ENCODE measurements at places on chromosomes 11 and 22.

DNA sequence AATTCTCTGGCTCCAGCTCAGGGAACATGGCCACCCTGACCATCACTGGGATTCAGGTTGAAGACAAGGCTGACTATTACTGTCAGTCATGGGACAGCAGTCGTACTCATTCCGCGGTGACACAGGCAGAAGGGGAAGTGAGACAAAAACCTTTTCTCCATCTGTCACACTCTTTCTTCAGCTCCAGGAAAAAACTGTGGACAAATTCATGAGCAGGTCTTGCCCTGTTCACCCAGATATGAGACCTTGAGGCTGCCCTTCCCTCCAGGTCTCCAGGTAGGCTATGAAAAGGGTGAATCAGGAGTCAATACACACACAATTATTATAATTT lies 39.4 kb upstream of the GGTLC2 start:
- peak; percentile 7 for DNase-seq

- no peak for DNase-seq
Observed at GRCh38 chr22:50308597-50308935, 1.1 kb upstream of the PLXNB2 start.

DNA sequence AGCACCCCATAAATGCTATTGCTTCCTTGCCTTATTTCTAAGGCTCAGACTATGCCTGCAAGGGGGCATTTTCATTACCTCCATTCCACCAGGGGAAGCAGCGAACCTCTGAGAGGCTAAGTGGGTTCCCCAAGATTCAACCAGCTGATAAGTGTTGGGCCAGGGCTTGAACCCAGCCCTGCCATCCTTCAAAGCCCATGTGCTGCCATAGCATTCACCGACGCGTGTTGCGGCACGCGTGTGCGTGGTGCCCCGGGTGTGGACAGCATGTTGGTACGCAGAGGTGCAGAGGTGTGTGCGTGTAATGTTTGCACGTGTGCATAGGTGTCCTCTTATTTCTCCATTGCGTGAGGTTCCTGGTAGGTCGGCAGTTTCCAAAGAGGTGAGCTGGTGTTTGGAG lies 66.0 kb upstream of the PPARA start:
- no peak for DNase-seq

DNA sequence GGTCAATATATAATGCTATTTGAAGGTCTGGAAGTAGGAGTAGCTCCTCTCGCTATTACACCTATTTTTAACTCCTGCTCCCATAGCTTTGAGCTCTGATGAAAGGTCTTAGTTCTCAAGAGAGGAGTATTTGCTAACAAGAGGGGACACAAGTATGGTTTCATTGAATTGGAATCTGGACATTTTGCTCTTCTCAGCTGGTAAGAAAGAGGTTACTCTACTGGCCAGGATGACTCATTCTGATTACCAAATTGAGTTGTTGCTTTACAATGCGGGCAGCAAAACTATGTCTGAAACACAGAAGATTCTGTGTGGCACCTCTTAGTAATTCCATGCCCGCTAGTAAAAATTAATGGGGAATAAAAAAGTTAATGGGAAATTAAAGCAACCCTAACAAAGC lies 63.6 kb upstream of the EP300 start:
- peak; percentile 18 for DNase-seq

GRCh38 chr11:94768602-94769541 lies 716 bp downstream of the AMOTL1 start:
- no peak for DNase-seq

DNA sequence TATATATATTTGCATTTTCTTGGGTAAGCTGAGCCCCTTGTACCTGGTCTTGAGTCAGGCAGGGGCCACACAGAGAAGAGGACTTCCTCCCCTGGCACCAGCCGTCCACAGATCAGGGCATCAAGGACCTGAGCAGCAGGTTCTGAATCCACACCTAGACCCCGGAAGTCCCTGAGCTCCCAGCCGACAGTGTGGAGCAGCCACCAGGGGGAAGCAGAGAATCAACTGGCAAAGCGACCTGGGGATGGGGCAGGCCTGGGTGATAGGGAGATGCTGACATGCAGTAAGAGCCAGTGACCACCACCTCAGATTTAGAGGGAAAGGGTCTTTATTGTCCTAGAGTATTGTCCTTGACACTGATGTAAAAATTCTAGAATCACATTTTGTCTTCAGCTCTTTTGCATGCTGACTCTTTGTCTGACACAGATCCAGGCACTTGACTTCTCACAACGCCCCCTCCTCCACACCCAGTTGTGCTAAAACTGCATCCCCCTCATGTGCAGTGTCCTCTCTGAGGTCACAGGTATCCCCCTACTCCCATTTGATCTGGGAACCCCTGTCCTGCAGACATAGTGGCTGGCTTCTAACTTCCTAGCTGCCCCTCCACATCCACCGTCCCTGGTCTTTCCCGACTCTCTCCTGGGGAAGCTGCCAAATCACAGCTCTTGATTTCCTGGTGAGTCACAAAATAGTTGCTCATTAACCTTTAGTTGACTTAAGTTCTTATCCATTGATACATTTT lies 109.3 kb downstream of the GGTLC2 start:
- DNase-seq, result peak; percentile 64

DNA sequence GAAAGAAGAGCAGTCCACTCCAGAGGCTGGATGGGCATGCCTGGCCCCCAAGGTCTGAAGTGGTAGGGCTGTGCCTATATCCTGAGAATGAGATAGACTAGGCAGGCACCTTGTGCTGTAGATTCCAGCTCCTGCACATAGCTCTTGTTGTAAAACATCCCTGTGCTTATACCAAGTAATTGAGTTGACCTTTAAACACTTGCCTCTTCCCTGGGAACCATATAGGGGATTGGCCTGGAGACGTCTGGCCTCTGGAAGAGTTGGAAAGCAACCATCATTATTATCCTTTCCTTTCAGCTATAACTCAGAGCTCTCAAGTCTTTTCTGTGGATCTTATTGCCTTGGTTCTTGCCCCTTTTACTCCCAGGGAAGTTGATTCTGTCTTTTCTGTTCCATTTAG lies 15.1 kb downstream of the LIMK2 start:
- no peak for DNase-seq

DNA sequence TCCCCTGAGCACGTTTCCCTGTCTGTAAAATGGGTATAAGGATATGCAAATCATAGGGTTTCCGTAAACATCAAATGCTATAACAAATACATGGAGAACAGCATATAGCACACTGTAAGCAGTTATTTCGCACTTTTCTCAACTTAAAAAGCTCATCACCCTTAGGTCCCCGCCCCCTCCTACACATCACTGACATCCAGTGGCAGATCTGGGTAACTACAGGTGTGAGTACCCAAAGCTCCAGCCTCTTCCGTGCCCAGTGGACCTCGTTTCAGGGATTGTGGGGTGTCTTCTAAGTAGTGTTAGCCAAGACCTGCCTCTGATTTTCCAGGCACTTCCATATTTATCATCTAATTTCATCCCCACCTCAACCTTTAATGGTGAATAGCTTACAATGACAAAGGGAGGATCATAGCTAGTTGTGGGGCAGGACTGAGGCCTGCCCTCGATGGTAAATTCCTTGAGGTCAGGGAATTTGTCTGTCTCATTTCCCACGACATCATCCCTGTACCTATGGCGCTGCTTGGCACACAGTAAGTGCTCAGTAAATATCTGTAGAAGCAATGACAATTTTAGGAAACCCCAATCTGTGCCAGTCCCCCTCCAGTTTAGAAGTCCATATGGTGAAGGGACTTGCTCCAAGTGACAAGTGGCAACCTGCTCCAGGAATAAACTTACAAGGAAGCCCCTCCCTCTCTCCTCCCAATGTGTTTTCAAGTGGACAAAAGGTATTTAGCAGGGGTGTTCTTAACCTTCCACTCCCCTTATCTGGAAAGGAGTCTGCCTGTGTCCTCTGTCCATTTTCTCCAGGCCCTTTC lies 340.5 kb downstream of the TENM4 start:
- DNase-seq, result peak; percentile 54

DNA sequence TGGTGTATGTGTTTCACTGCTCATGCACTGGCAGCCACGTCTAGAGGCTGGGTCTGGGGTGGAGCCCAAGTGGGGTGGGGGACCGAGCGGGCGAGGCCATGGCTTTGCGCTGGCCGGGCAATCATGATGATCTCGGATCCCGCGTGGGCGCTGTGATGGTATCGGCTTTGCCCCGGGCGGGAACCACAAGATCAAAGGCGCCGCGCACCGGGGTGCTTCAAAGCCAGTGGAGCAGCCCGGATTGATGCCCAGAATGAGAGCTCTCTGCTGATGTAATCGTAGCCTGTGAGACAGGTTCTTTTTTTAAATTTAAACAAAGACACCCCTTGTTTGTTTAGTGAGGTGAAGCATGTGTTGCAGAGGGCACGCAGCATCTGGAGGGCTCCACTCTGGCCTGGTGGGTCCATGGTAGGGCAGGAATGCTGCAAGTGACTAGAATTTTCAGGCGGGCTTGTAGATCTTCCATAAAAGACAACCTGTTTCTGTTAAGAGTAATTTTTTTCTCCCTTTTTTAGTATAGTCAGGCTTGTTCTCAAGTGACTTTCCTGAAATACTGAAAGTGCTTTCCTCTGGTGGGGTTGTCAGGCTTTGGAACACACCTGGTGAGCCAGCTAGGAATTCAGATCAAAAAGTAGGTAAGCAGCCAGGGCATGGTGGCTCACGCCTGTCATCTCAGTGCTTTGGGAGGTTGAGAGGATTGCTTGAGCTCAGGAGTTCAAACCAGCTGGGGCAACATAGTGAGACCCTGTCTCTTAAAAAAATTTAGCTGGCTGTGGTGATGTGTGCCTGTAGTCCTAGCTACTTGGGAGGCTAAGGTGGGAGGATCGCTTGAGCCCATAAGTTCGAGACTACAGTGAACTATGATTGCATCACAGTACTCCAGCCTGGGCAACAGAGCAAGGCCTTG lies 40.7 kb downstream of the ZNRF3 start:
- no peak for DNase-seq

GRCh38 chr22:44685384-44686056 lies 16.5 kb upstream of the PRR5 start:
- peak; percentile 85 for DNase-seq

- DNase-seq, result no peak
Observed at GRCh38 chr22:41332217-41332939, 31.1 kb downstream of the ZC3H7B start.

GRCh38 chr11:127898422-127899365 lies 688.7 kb downstream of the ETS1 start:
- no peak for DNase-seq

- DNase-seq, result no peak
Observed at GRCh38 chr11:76298255-76298654, 82.7 kb downstream of the THAP12 start.

DNA sequence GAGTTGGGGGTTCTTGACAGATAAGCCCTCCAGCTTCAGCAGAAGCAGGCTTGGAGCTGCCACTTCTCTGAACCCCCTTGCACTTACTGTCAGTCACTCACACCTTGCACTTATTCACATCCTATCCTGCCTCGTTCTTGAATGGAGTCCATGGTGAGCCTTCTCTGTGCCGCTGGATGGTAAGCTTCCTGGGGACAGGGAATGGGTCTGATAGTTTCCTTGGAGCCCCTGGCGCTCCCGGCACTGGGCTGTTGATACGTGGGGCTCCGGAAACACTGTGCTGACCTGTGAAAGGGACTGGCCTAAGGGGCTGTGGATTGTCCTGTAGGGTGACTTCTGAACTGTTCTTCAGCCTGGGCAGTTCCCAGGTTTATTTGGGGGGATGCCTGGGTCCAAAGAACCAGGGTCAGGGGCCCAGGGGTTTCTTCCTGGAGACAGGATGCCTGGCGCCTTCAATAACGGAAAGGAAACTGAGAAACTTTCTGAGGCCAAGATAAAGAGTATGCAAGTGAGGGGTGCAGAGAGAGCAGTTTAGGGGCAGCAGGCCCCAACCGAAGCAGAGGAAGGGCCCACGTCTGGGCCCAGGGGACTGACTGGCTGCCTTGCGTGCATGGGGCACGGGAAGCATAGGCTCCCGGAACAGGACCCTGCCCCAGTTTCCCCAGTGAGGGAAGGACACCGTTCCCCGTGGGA lies 709 bp upstream of the ST3GAL4 start:
- peak; percentile 50 for DNase-seq

DNA sequence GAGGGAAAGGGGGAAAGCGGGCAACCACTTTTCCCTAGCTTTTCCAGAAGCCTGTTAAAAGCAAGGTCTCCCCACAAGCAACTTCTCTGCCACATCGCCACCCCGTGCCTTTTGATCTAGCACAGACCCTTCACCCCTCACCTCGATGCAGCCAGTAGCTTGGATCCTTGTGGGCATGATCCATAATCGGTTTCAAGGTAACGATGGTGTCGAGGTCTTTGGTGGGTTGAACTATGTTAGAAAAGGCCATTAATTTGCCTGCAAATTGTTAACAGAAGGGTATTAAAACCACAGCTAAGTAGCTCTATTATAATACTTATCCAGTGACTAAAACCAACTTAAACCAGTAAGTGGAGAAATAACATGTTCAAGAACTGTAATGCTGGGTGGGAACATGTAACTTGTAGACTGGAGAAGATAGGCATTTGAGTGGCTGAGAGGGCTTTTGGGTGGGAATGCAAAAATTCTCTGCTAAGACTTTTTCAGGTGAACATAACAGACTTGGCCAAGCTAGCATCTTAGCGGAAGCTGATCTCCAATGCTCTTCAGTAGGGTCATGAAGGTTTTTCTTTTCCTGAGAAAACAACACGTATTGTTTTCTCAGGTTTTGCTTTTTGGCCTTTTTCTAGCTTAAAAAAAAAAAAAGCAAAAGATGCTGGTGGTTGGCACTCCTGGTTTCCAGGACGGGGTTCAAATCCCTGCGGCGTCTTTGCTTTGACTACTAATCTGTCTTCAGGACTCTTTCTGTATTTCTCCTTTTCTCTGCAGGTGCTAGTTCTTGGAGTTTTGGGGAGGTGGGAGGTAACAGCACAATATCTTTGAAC lies 6.8 kb downstream of the MALAT1 start:
- peak; percentile 68 for DNase-seq

GRCh38 chr22:34055525-34056200 lies 135.4 kb upstream of the LARGE1 start:
- DNase-seq, result peak; percentile 63

GRCh38 chr22:30308518-30309230 lies 18.1 kb downstream of the TBC1D10A start:
- DNase-seq, result peak; percentile 88

DNA sequence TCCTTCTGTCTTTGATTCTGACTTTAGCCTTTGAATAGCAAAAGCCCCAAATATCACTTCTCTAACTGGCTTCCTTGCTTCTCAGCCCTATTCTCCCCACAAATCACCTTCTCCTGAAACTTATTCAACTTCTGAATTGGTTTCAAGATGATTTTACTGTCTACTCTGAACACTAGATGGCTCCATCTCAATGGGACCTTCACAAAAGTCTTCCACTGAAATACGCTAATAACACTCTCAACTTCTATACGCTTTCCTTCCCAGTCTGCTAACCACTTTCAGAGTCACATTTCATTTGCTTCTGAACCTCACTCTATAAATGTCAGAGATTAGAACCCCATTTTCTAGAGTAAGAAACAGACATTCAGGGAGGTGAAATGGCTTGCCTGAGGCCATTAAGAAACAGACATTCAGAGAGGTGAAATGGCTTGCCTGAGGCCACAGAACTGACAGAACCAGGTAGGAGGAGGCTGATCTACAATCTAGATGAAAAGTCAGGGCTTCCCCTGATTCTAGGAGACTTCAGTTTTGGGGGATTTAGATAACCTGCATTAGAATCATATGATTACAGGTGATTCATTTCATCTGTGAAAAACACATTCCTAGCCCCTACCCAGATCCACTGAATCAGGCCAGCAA lies 20.6 kb downstream of the MORC2 start:
- peak; percentile 36 for DNase-seq

- DNase-seq, result no peak
Observed at GRCh38 chr22:27568265-27568664, 233.3 kb downstream of the MN1 start.

Data from GM12865 (cell line).